ENCODE measurements at places on chromosomes 1 and 21.

- no peak for DNase-seq
These were observed 1.2 kb downstream of the HSPG2 start for GRCh38 chr1:21935891-21936365.

DNA sequence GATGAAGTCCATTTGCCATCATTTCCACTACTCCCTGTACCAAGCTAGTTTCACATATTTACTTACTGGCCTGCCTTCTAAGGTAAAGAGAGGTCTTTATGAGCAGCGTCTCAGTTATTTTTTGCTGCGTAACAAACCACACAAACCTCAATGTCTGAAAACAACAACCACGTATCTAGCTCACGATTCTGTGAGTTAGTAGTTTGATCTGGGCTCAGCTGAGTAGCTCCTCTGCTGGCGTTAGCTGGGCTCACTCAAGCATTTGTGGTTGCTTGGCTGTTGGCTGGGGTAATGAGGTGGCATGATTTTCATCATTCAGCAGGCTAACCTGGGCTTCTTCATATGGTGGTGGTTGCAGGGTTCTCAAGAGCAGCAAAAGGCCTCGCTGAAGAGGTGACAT is 225.4 kb downstream of the FOXD2 start:
- DNase-seq, result no peak

DNA sequence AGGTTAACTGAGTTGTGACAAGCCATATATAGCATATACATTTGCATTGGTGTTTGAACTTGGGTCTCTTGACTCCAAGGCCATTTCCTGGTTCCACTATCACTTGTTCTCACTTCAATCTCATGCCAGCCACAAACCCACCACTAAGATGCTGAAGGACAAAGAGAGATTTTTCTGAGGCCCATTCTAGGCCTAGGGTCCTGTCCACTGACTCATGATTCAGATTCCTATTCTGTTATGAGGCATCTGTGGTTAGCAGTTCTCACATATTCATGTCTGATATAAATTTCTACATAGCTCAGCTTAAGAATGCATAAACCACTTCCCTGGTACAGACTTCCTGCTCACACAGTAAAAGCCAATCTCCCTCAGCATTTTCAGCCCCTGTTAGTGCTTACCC is 326.1 kb upstream of the BEND5 start:
- peak; percentile 1 for DNase-seq

- no peak for DNase-seq
These were observed 11.8 kb downstream of the NPHP4 start for GRCh38 chr1:5980314-5981008.

DNA sequence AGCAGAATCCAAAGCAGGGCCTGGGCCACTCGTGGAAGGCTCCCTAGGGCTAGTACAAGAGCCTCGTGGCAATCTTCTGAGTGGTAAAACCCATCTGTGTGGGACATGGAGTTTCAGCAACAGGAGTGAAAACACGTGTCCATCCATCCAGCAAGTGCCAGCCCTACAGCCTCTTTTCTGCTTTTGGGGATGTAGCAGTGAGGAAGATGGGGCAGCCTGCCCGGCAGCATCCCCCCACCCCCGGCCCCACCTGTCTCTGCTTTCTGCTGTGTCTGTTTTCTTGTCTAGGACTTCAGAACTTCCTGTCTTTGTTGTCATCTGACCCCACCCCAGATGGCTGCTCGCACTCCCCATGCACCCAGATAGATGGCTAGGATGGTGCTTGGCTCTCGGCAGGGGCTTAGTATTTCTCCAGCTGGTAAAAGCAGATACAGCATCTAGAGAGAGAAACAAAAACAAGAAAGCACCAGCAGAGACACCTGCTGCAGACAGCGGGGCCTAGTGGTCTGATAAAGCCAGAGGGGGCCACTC is 1.5 kb downstream of the CPTP start:
- no peak for DNase-seq

DNA sequence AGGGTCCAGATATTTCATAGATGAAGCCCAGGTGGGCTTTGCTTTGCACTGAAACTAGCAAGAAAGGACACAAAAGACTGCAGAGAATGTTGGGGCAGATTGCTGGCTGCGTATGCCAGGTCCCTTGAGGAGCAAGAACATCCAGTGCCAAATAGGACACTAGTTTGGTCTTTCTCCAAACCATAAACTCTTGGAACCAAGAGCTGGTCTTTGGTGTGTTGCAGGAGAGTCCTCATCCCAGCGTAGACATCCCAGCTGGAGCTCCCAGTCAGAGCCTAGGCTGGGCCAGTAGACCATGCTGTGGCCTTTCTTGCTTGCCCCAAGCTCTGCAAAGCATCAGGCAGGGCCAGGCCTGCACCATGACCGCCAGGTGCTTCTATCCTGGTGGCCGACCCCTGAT is 87.5 kb downstream of the ATP5PO start:
- no peak for DNase-seq
